ENCODE measurements at places on chromosomes 13 and 19.

- DNase-seq, result no peak
Measured at GRCh38 chr19:37963190-37963936, 56.4 kb downstream of the SIPA1L3 start.

- DNase-seq, result no peak
Measured at GRCh38 chr19:57719901-57720519, 7.4 kb downstream of the ZNF671 start.

DNA sequence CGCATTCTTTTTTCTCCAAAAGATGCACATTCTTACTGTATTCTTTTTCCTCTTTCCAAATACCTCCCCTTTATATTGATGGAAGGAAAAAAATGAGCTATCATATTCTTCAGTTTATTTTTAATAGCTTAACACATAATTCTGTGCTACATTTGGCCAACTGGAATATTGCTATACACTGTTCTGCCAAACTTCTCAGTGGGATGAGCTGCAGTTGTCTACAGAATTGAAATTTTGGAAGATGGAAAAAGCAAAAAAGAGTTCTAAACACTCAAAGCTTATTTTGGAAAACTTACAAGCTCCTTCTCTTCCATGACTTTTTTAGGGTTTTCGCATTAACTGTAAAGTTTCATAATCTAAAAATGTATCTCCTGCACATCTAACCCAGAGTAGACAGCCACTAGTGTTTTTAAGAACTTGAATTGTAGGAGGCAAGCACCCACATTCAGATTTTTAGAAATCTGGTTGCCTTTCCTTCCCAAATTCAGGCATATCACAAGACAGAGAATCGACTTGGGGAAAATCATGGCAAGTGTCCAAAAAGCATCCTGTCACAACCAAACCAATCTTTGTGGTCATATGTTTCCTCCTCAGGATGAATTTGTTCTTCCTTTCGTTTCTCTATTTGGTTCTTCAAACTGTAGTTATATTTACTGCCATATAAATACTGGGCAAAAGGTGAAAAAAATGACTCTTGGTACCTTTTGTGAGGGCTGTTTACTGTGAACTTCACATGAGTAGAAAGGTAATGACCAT is 111.4 kb upstream of the FRY start:
- DNase-seq, result no peak

DNA sequence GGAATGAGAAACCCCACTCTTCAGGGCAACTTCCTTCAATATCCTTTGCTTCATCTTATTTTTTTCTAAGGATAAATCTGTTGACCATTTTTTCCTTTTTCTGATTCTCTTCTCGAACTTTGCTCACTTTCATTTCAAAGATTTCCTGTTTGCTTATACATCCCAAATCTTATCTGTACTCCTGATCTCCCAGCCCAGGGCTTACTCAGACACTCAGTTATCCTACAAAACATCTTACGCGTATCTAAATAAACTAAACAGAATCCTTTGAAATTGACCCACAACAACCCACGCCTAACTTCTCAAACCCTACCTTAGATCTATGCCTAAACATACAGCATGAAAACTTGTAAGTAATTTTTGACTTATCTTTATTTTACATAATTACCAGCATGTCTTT is 179.2 kb downstream of the ABCC4 start:
- DNase-seq, result no peak

- DNase-seq, result peak; percentile 69
Measured at GRCh38 chr19:39110263-39110967, 15.2 kb upstream of the PAK4 start.

GRCh38 chr19:48341515-48342413 is 16.4 kb downstream of the EMP3 start:
- DNase-seq, result no peak

DNA sequence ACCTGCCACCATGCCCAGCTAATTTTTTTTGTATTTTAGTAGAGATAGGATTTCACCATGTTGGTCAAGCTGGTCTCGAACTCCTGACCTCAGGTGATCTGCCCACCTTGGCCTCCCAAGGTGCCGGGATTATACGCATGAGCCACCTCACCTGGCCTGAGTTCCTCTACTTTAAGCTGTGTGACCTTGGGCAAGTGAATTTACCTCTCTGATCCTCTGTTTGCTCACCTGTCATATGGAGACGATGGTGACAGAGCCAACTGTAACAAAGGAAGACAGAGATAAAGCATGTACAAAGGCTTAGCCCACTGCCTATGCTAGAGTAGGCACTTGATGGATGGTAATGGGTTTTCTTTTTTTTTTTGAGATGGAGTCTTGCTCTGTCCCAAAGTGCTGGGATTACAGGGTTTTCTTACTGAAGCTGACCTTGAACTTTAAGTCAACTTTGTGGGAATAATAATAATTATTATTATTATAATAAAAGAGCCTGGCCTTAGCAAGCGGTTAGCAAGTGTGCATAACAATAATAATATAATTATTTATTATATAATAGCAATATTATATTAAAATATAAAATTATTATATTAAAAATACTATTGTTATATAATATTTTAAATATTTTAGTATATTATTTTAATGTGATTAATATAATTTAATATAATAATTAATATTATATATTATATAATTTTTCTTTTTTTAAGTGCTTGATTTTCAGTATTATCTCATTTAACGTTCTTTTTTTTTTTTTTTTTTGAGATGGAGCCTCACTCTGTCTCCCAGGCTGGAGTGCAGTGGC is 1.3 kb upstream of the ACER1 start:
- DNase-seq, result no peak

DNA sequence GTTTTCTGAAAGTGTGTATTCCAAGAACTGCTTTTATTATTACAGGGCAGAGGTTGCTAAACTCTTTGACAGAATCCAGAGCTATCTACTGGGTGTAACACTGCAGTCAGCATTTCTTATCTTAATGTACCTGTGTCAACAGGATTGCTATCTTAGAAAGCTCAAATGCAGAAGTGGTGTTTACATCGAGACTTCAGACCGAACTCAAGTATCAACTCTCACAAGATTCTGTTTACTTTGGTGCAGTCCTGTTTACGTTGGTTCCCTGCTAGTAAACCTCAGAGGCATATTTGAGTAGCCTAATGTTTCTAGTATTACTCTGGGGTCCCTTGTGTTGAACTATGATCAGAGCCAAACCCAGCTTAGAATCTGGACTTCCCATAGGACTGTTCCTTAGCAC is 20.5 kb downstream of the SLC15A1 start:
- no peak for DNase-seq

GRCh38 chr19:46844067-46844489 is 6.6 kb downstream of the AP2S1 start:
- DNase-seq, result no peak

- DNase-seq, result no peak
Measured at GRCh38 chr13:60696602-60697001, 299.6 kb downstream of the TDRD3 start.

DNA sequence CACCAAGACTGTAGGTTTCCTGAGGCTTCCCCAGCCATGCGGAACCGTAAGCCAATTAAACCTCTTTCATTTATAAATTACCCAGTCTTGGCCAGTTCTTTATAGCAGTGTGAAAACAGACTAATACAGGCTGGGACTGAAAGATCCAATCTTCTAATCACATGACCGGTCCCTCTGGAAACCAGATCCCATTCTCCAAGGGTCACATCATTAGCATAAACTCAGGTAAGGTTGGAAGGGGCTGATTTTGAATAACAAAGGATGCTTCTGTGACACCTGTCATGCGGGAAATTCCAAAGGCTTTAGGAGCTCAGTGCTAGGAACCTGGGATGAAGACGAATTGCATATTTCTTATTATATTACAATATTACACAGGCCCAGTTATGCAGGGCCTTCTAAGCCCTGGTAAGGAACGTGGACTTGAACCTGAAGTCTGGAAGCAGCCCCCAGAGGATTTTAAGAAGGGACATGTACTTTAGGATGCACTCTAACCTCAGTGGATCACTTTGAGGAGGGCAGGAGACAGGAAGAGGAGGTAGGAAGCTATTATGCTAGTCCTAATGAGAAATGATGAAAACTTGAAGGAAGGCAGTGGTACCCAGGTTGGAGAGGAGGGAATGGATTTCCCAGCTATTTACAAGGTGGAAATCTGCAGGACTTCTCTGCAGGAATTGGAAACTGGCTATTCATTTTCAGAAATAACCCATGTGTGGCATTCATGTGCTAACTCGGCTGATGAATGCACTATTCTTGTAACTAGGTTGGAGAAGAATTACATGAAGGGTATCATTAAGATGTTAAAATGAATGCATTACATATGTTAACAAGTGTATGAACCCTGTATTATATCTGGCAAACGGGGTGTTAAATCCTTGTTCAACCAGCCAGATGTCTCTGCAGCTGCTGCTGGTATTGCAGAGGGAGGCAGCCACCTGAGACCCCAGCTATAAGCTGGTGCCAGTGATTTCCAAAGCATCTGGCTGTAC is 19.3 kb downstream of the TNFSF11 start:
- DNase-seq, result no peak

- DNase-seq, result no peak
Measured at GRCh38 chr13:43751624-43752023, 35.1 kb downstream of the ENOX1 start.

DNA sequence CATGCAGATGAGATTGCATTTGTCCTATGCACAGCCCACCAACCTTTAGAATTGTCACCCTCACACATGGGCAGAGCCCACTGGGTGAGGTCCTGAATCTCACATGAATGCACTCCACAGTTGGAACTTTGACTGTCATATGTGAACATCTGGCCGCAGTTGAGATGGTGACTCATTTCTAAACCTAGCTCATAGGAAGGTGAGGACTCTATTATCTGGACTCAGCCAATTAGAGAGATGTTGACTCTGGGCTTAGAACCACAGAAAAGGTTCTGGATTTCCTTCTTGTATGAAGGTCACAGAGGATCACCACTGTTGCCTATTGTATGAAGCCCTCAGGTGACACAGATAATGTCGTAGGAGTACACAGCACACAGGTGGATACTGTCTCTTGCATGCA is 25.6 kb upstream of the ZNF681 start:
- no peak for DNase-seq

DNA sequence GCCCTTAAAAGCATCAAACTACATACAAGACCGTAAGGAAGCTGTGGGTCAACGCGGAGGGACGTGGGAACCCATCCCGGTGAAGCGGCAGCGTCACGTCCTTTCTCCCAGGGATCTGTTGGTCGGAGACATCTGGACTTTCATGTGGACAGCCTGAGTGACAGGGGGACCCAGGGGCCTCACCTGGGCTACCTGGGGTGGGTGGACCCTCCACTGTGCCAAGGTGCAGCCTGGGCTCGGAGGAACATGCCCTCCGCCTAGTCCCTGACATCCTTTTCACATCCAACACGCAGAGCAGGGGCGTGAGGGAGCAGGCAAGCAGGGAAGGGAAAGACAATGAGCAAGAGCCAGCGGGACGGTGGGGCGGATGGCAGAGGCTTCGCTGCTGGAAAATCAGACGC is 13.8 kb upstream of the GARIN5A start:
- DNase-seq, result no peak

- no peak for DNase-seq
Measured at GRCh38 chr13:96252903-96253302, 163.0 kb downstream of the HS6ST3 start.

DNA sequence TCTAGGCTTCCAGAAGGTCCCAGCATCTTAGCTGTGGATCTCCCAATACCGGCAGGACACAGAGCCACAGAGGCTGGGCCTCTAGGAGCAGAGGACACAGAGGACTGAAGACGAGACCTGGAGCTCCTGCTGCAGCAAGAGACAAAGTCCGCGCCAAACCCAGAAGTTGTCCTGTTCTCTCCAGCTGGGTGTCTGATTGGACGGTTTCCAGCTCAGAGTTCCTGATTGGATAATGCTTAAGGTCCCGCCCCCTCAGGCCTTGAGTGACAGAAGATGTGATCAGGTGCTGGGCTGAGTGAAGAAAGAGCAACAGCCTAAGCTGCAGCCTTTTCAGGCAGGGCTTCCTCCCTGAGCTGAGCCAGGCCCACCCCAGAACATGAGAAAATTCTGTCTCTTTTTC is 59.9 kb upstream of the ZNF85 start:
- no peak for DNase-seq

DNA sequence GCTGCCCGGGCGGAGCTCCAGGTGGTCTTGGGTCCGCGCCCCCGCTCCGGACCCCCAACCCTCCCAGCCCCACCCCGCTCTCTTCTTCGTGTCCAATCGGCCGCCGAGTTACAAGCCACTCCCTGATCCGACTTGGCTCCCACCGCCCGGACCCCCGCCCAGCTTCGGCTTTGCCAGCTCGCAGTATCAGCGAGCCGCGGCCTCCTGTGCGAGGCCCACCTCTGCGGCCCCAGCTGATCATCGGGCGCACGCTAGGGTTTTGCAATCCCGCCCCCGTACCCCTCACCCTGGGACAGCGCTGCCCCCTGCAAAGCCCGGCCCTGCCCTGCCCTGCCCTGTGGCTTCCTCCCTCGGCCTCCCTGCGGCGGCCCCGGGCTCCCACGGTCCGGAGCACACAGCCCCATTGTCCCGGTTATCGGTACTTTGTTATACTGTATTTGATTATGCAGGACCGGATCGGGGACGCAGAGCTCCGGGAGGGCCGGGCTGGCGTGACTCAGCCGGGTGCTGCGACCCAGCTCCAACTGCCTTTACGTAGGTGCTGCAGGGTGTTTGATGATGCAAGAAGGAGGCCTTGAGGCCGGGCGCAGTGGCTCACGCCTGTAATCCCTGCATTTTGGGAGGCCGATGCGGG is 598 bp upstream of the LPAR2 start:
- peak; percentile 73 for DNase-seq

DNA sequence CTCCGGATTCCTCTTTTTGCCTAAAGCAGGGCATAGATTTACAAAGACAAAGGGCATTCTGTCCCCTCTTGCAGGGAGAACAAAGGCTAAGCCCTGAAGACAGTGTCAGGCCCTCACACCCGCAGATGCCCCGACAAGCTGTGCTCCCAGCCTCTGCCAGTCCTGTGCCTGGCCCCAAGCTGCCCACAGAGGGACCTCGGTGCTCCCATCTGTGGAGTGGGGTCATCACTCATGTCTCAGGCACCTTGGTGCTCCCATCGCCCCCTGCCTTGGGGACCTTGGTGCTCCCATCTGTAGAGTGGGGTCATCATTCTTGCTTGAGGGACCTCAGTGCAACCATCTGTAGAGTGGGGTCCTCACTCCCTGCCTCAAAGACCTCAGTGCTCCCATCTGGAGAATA is 24.3 kb downstream of the C13orf46 start:
- DNase-seq, result no peak

DNA sequence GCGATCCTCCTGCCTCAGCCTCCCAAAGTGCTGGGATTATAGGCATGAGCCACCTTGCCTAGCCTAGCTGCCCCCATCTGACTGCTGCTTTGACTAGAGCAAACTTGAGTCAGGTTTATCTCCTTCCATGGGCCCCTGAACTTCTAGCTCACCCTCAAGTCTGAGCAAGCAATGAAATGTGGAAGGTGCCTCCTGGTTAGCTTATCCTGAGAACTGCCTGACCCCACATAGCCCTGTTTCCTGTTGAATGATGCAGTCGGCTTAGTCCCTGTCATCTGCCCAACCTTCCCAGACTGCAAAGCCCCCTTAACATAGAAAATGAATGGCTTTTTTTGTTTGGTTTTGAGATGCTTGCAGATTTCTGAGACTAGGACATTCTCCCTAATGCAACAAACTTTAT is 8.9 kb upstream of the TMEM160 start:
- no peak for DNase-seq

GRCh38 chr13:110563463-110563774 is 1.9 kb upstream of the RAB20 start:
- DNase-seq, result no peak
